ENCODE measurements at places on chromosomes 3 and 15.

DNA sequence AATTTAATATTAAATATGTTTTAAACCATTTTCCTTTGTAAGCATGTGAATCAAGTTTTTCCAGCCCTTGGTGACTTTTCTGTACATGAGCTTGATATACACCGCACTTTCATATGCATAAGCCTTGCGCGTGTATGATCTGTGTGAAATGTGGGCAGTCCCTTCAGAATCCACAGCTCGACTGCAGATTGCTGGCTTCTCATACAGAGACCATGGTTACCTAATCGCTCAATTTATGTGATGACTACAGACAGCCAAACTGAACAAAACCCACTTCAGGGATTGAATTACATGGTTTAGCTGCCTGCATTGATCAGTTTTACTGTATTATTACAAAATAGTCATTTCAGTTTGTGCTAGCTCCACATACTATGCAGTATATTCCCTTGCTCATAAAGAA lies 212.3 kb upstream of the NECTIN3 start:
- no peak for DNase-seq

DNA sequence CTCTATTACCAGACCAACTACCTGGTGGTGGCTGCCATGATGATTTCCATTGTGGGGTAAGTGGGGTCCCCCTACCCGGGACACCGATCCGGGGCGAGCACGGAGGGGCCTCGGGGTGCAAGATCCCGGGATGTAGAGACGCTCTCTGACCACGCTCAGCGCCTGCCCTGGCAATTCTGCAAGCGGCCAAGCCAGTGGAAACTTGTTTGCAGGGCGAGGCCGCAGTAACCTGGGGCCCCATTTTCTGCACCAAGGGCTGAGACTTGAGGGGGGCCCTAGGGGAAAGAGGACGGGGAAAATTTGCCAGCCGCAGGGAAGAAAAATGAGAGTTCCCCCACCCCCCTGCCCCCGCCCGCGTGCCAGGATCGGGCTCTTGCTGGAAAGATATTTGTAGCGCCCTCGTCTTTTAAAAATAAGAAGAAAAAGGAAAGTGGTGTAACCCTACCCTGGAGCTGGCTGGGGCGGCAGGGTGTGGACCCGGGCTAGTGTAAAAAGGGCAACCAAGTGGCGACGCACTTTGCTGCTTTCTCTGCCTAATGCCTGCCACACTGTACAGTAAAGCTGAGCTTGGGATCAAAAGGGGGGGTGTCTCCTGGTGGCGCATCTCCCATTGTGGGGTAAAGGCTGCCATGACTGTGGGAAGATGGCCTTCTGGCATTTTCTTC lies 563 bp downstream of the ARL6IP5 start:
- no peak for DNase-seq

DNA sequence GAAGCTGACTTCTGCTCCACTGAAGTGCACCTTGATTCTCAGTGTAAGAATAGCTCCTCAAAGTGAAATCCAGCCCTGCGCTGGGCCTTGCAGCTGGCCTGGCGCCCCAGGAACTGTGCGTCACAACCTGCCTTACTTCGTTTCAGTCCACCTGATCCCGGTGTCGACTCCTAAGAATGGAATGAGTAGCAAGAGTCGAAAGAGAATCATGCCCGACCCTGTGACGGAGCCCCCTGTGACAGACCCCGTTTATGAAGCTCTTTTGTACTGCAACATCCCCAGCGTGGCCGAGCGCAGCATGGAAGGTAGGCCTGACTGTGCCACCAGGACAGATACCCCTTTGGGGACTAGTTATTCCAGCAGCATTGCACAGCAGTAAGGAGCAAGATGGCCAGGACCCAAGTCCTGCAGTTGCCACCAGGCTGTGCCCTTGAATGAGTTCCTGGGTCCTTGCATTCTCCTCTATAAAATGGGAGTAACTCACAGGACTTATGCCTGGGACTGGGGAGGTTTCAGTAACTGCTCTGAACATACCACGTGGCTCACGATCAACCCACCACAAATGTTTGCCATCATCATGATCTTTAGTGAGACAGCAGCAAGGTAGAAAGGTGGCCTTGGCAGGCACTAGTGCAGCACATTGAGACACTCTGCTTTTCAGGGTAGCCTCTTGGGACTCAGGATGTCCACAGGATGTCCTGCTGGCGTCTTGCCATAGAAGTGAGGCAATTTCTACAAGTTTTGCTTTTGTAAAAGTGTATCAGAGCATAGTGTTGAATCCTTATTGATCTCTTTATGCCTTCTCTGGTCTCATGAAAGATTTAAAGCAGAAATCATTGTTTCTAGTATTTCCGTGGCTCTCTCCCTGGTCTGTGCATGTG lies 46.8 kb downstream of the PXYLP1 start:
- DNase-seq: no peak

DNA sequence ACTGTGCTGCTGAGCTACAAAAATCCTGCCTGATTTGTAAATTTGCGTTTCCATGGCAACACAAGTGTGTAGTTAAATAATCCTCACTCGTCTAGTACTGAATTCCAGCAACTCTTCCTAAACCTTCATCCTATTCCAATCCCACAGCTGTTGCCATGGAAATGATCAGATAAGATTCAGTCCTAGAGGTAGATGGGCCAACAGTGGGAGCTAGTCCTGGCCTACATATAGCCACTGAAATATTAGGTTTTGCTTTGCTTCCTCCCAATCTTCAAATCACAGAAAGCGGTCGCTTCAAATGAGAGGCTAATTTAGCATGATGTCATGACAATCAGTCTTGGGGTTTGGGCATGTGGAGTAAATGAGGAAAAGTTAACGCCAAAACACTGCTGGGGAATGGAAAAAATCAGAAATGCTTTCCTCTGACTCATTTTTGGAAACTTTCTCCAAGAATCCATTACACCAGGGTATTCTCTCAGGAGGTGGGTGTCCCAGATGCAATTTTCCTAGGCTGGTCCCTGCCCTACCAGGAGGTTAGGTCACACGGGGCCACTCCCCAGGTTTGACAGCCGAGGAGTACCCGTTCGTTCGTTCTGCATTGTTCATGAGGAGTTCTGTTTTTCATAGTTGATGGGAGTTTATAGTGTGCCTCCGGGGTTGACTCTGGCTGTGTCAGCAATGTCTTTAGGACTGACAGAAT lies 159.2 kb upstream of the SLCO3A1 start:
- peak; percentile 44 for DNase-seq

- DNase-seq: no peak
Observed at GRCh38 chr3:10666621-10667020, 149.4 kb upstream of the SLC6A11 start.

DNA sequence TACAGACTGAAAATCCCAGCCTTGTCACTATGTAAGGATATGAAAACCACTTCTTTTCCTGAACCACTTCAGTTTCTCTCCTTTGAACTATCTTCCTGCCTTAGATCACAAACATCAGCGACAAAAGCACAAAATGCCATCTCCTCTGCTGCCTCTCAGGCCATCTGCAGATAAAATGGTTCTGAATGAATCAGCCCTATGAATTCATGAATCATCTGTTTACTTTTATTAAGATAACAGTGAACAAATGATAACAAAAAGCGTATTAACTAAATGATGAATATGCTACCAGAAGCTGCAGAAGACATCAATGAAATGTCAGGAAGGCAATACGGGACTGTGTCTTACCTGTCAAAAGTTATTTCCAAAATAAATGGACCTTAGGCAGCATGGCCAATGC lies 928.1 kb downstream of the ROBO1 start:
- no peak for DNase-seq

DNA sequence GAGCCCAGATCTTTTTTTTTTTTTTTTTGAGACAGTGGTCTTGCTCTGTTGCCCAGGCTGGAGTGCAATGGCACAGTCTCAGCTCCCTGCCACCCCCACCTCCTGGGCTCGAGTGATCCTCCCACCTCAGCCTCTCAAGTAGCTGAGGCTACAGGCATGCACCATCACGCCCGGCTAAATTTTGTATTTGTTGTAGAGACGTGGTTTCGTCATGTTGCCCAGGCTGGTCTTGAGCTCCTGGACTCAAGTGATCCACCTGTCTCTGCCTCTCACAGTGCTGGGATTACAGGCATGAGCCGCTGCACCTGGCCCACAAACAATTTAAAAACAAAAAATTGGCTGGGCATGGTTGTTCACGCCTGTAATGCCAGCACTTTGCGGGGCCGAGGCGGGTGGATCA lies 22.6 kb upstream of the SLC6A6 start:
- DNase-seq: peak; percentile 37

DNA sequence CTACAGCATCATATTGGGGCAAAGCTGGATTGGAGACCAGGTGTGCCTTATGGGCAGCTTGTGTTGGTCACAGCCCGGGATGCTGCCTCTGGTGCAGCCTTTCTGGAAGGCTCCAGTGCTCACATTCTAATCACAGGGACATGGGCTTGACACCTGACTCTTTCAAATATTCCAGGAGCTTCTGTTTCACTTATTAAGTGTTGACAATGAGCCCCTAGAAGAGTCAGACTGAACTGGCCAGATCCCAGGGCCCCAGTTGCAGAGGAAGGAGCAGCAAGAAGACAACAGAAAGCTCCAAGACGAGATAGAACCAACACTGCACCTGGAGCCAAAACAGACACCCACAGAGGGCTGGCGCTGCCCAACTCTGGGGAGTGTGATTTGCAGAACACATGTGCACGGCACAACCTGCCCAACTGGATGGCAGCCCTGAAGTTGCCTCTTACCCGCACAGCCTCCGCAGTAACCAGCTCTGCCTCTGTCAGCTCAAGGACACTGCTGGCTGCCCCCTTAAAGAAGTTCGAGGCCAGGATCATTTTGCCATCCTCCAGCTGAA lies 30.3 kb downstream of the ALDH1L1 start:
- no peak for DNase-seq

DNA sequence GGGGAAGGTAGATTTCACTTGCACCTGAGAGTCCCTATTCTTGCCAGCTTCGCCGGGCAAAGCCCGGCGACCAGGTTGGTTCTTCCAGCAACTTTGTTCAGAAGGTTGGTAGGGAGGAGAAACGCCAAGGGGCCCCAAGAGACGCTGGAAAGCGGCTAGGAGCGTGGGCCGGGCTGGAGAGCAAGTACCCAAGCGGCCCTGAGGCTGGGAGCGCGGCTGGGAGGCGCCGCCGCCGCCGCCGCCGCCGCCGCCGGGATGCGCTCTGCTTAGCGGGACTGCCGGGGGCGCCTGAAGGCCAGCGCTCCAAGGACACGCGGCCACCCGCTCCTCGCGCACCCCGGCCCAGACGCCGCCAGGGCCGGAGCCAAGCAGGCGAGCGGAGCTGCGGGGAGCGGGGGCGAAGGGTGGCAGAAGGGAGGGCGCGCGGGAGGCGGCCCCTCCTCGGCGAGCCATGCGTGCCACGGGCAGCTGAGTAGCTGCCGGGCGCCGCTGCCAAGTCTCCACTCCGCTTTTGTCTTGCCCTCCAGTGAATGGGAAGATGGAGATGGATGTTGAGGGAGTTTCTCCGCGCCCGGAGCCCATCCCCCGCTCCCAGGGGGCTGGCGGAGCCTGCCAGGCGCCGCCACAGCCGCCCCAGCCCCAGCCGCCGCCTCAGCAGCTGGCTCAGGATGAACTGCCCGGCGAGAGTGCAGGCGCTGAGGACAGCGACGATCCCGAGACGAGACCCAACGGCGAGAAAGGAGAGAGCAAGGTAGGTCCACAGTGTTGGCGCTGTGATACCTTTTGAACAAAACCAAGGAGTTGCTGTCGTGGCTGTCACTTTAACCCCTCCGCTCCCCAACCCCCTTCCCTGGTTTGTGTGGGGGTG lies 227.4 kb upstream of the AZI2 start:
- DNase-seq: no peak

- DNase-seq: peak; percentile 40
Observed at GRCh38 chr3:40718209-40718608, 193.4 kb downstream of the ZNF621 start.

GRCh38 chr3:125960066-125960424 lies 8.9 kb upstream of the ROPN1B start:
- no peak for DNase-seq

- no peak for DNase-seq
Observed at GRCh38 chr3:108806316-108806715, 16.3 kb upstream of the TRAT1 start.

- no peak for DNase-seq
Observed at GRCh38 chr3:66383998-66384745, 116.7 kb downstream of the LRIG1 start.

DNA sequence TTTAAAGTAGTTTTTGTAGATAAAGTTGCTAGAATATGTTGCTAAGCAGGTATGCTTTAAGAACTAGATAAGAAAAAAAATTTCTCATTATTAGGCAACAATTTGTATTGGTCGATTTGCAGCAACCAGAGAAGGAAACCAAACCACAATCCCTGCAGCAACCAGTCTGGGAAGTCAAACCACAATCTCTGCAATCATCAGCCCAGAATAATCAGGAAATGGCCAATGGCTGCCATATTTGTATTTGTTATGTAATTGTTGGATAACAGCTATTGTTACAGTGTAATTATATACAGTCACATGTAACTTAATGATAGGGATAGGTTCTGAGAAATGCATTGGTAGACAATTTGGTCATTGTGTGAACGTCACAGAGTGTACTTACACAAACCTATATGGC lies 23.6 kb downstream of the STXBP5L start:
- no peak for DNase-seq

DNA sequence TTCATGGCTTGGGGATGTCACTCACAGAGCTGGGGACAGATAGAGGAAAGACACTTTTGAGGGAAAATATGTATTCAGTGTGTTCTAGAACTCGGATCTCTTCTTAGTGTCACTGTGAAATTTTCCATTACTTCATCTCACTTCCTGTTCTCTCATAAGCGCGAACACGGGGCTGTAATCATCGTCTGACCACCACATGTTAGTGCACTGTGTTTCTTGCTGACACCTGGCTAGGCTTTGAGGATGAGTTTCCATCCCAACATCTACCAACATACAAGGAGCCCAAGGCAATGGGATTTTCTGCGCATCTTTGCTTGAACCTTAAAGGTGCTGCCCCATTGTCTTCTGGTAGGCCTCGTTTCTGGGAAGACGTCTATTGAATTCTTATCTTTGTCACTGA lies 84.0 kb downstream of the LIPC start:
- DNase-seq: no peak

GRCh38 chr15:58779554-58779953 lies 8.5 kb downstream of the MINDY2 start:
- DNase-seq: no peak

DNA sequence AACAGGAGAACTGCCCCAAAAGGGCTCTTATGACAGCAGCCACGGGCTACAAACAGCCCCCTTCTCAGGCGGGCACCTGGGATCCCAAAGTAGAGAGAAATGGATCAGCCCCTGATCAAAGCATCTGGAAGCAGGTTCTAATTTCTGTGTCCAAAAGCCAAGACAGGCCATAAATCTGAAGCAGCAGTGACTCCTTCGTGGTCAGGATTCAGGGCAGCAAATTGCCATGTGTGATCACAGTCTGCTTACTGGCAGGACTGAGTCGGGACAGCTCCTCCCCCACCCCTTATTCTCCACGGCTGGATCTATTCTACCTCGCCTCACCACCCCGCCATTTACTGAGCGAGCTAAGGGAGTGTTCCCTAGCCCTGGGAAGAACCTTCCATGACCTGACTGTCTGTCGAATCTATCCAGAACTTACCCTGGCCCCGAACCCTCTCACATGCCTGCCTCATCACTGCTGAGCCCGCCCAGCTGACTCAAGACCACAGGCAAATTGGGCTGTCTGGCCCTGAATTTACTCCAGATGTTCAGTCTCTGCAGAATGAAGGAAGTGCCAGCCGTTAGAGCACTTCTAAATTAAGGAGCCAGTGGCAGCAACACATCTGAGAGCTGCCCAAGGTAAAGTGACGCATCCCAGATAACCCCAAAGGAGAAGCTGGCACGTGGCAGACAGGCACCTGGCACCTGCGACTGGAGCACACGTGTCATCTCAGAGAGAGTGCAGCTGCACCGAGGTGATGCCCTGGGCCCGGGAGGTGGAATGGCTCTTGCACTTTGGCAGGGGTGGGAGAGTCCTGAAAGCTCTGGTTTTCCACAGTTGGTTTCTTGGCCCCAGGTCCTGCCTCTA lies 1.3 kb downstream of the LRRC15 start:
- no peak for DNase-seq
